Activated naive CD8-positive, alpha-beta T cell treated with anti-CD3 and anti-CD28 coated beads for 36 hours (primary cell): ENCODE measurements at places on chromosomes 16 and 17.

DNA sequence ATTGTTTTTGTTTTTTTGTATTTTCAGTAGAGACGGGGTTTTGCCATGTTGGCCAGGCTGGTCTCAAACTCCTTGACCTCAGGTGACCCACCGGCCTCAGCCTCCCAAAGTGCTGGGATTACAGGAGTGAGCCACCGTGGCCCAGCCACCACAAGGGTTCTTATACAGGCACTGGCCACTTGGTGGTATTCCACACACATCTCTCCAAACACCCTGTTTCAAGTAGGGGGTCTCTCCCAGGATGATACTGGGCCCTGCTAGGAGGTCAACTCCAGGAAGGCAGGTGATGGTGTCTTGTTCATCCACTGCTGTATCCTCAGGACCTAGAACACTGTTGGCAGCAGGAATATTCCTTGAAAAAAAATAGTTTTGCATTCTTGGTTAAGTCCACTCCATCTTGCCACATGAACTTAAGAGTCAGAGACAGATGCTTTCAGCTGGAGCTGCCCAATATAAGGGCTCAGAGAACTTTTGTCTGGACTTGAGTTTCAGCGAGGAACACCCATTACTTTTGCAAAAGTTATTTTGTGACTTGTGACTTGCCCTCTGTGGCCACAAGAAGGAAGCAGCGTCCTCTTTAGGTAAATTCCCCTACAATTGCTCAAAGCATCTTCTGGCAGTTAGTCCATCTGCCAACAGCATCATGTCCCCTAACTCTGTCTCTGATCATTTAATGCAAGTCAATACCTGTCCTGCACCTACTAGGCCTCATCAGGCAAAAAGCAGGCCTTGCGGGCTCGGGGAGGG, 7.4 kb upstream of the EEF2K start:
- DNase-seq: no peak
- peaks cover 10% of the 10 kb centered on the region for H3K36me3 ChIP-seq
- no peak overlapping the region for H3K4me3 ChIP-seq
- peaks cover 28% of the 10 kb centered on the region for H3K4me1 ChIP-seq
- H3K27ac ChIP-seq: no peak overlapping the region

- H3K36me3 ChIP-seq: no peaks in the 10 kb centered on the region
- no peak overlapping the region for H3K27ac ChIP-seq
- no peak for DNase-seq
- no peak overlapping the region for H3K4me3 ChIP-seq
- no peaks in the 10 kb centered on the region for H3K27me3 ChIP-seq
These were observed 18.1 kb downstream of the TMC7 start for GRCh38 chr16:19001788-19002187.

DNA sequence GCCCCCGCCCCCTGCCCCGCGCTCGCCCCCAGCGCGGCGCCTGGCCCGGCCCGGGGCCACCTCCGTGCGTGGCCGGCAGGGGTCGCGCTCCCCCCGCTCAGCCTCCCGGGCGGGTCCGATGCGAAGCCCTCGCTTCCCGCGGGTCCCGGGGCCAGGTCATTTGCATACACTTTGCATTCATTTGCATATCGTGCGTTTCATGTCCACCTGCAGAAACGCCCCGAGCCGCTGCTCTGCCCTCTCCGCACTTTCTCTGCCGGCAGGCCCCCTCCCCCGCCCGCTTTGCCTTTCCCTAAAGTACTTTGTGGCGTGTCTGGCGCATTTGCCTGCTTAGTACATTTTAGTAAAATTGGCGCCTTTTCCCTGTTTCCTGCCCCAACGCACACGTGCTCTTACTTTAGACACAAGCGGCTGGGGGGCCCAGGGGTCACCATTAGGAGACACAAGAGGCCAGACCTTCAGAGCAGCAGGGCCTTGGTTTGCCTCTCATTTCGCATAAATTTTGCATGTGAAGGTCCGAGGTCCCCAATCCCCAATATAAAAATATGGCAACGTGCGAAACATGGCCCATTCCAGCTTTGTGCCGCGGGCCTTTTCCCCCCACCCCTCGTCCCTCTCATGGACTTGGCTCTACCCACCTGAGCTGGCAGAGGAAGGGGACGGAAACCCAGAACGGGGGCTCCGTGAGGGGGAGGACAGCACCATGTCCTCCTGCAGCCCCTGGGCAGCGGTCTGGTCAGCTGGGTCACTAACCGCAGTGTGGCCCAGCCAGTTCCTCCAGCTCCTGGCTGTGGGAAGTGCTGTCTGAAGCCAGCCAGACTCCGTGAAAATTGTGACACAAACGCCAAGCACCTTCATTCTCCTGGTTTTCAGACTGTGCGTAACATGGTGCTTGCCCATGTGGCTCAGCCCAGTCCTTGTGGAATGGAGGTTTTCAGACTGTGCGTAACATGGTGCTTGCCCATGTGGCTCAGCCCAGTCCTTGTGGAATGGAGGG, 34.8 kb downstream of the CBFA2T3 start:
- no peak overlapping the region for H3K27ac ChIP-seq
- no peaks in the 10 kb centered on the region for H3K36me3 ChIP-seq
- H3K4me3 ChIP-seq: peak overlapping the region; percentile 14
- peak; percentile 65 for DNase-seq
- H3K4me1 ChIP-seq: peaks cover 6% of the 10 kb centered on the region

- peaks cover 22% of the 10 kb centered on the region for H3K36me3 ChIP-seq
- H3K27ac ChIP-seq: peak overlapping the region; percentile 50
- H3K4me3 ChIP-seq: no peak overlapping the region
These were observed 28.7 kb upstream of the RSL1D1 start for GRCh38 chr16:11880007-11880406.

- no peak overlapping the region for H3K27ac ChIP-seq
- peaks cover 2% of the 10 kb centered on the region for H3K4me1 ChIP-seq
- no peak overlapping the region for H3K4me3 ChIP-seq
- H3K36me3 ChIP-seq: peaks cover 23% of the 10 kb centered on the region
- no peaks in the 10 kb centered on the region for H3K27me3 ChIP-seq
These were observed 23.0 kb downstream of the ADGRG5 start for GRCh38 chr16:57565461-57565860.

GRCh38 chr17:42002792-42003301, 14.4 kb downstream of the DNAJC7 start:
- no peak overlapping the region for H3K4me3 ChIP-seq
- no peaks in the 10 kb centered on the region for H3K27me3 ChIP-seq
- H3K36me3 ChIP-seq: peaks cover 3% of the 10 kb centered on the region
- H3K4me1 ChIP-seq: peaks cover 27% of the 10 kb centered on the region
- no peak for DNase-seq

DNA sequence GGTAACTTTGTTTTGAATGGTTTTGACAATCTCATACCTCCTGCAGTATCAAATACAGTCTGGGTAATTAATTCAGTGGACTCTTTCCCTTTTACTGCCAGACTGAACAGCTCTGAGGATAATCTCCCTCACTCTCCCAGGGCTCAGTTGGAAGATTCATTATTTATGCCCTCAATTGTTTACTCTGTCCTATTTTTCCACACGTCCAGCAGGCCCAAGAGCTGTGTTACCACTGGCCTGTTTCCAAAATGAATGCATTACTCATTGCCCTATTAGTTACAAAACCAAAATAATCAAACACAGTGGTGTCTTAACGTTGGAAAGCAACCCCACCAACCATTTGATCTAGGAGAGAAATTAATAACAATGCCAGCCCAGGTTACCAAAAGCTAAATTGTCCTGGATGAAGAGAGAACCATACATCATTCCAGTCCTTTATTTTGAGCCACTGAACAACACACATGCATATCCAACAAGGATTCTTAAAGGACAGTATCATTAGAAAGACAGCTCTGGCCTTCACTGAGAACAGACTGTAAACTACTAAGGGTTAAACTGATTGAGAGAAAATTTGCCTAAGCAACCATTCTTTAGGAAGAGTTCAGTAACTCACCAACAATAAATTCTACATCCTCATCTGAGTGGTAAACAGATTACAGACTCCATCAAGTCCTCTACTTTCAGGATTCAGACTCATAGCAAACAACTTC, 34.5 kb downstream of the FAM222B start:
- peak overlapping the region; percentile 43 for H3K27ac ChIP-seq
- no peaks in the 10 kb centered on the region for H3K27me3 ChIP-seq
- peaks cover 44% of the 10 kb centered on the region for H3K4me1 ChIP-seq
- peaks cover 11% of the 10 kb centered on the region for H3K36me3 ChIP-seq
- no peak for DNase-seq
- H3K4me3 ChIP-seq: no peak overlapping the region

GRCh38 chr17:19380481-19381301, 2.4 kb downstream of the MAPK7 start:
- no peak overlapping the region for H3K27ac ChIP-seq
- no peak for DNase-seq
- peaks cover 13% of the 10 kb centered on the region for H3K4me1 ChIP-seq
- H3K36me3 ChIP-seq: peaks cover 14% of the 10 kb centered on the region

DNA sequence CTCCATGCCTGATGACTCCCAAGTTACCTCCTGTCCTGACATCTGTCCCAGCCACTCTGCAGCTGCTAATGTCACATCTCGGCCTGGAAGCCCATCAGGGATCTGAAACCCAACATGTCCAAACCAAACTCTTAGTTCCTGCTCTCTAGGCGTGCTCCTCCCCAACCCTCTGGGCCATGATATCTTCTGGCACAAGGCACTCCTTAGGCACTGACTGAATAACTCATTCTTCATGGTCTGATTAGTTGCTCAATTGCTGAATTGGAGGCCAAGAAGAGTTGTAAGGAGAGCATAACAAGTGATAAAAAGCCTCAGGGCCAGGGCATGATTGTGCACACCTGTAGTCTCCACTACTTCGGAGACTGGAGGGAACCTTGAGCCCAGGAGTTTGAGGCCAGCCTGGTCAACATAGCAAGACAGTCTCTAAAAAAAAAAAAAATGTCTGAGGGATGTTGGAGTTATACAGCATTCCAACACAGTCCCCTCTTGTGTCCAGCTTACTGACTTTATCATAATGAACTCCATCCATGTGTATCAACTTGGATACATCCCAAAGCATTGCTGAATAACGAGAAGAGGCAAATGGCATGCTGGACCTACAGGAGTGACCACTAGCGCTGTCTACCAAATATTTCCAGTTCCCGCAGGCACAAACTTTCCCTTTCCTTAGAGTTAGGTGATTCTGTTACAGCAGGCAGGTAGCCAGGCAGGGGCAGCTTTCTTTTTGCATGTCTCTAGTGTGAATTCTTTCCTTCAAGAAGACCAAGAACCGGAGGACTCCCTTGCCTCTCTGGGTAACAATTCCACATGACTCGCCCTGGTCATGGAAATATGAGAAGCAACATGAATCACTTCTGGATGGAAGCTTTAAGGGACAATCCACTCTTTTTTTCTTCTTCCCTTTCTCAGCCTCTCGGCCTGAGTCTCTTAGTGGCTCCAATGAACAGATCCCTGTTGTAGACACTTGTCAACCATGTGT, 18.1 kb upstream of the SHCBP1 start:
- no peak for DNase-seq
- H3K4me1 ChIP-seq: no peaks in the 10 kb centered on the region
- no peaks in the 10 kb centered on the region for H3K27me3 ChIP-seq
- no peak overlapping the region for H3K4me3 ChIP-seq

DNA sequence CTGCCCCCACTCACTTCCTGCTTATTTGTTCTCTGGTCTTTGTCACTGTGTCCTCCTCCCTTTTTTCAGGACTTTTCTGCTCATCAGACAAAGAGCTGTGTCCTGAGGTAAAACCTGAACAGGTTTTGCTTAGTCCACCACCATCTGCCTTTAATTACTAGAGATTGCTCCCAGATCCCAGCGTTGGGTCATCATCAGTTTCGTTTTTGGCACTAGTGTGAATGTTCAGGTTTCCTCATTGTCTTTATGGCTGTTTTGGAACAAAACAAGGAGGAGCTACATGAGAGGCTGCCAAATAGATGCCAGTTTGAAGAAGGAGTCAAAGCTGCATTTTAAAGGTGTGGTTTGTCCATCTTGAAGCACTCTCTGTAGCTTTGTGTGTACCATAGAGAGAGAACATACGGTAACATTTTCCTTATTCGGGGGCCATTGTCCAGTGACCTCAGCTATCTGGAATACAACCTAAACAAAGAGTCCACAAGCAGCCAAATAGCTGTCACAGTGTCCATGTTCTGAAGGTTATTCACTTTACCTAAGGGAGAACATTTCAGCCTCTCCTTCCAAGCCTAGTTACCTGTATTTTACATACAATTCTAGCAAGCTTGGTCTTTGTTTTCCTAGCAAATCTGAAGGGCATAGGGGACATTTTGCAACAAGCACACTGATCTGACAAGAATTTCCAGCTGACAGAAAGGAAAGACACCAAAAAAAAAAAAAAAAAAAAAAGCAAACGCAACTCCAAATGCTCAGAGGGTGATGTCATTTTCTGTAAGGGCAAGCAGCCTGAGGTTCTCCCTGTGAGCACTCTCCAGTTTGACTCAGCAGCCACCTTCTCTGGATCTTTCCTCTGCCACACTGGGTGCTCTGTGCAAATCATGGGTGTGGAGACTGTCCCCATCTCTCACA, 196.1 kb downstream of the NTN1 start:
- no peaks in the 10 kb centered on the region for H3K4me1 ChIP-seq
- H3K4me3 ChIP-seq: no peak overlapping the region
- H3K36me3 ChIP-seq: peaks cover 10% of the 10 kb centered on the region
- H3K27me3 ChIP-seq: no peaks in the 10 kb centered on the region

DNA sequence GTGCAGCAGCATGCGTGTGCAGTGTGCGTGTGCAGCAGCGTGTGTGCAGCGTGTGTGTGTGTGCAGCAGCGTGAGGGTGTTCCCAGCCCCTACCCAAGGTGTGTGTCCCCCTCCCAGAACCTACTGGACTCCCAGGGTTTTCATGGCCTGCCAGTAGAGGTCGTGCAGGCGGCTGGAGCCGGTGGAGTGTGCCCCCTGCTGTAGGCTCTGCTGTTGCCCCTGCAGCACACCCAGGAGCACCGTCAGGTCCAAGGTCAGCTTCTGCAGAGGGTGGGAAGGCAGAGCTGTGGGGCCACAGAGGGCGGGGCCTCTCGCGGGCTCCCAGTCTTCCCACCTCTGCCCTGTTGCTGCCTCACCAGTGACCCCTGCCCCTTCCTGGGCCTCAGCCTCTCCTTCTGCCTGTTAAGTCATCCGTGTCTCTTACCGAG, 14.9 kb downstream of the MYBBP1A start:
- no peak overlapping the region for H3K27ac ChIP-seq
- DNase-seq: no peak
- H3K36me3 ChIP-seq: peaks cover 12% of the 10 kb centered on the region
- H3K27me3 ChIP-seq: no peaks in the 10 kb centered on the region
- no peak overlapping the region for H3K4me3 ChIP-seq

GRCh38 chr16:9256196-9256595, 164.8 kb downstream of the HAPSTR1 start:
- peaks cover 31% of the 10 kb centered on the region for H3K27me3 ChIP-seq
- H3K27ac ChIP-seq: no peak overlapping the region
- DNase-seq: peak; percentile 21
- no peaks in the 10 kb centered on the region for H3K4me1 ChIP-seq
- H3K36me3 ChIP-seq: no peaks in the 10 kb centered on the region
